ENCODE measurements at places on chromosomes 12 and 14.

- no peak for DNase-seq
Observed at GRCh38 chr12:107929436-107929835, 154.9 kb downstream of the ASCL4 start.

DNA sequence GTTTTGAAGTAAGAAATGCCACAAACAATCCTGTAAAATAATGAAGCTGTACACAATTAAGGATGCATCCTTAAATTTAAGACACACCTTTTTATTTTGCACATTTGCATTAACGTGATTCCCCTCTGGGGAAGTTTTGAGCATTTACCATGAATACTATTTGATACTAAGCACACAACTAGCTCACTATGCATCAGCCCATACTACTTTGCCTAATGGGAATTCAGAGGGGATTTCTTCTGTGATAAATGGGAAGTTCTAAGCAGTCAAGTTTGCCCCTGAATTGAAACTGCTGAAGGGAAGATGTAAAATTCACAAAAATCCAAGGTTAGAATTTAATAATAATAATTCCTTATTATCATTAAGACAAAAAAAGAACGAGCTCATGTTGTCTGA is 27.4 kb downstream of the SINHCAF start:
- DNase-seq: no peak

GRCh38 chr12:50924439-50925341 is 27.7 kb upstream of the HIGD1C start:
- DNase-seq: peak; percentile 61

- no peak for DNase-seq
Observed at GRCh38 chr14:103943673-103944072, 1.3 kb upstream of the RD3L start.

DNA sequence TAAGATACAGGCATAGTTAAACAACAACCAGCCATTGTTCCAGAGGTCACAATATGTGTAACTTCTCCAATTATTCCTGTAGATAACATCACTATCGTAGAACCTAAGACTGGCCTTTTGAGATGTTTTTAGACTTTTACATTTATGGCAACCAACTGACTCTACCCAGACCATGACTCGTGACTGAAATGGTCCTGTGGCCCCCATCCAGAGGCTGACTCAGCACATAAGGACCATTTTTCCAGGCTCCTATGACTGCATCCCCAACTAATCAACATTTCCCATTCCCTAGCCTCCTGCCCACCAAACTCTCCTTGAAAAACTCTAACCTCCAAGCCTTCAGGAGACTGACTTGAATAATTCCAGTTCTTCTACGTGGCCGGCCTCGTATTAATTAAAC is 52.6 kb upstream of the NID2 start:
- no peak for DNase-seq

GRCh38 chr12:55631733-55632132 is 5.0 kb upstream of the OR10P1 start:
- no peak for DNase-seq

GRCh38 chr14:68777644-68778043 is 15.2 kb downstream of the ZFP36L1 start:
- no peak for DNase-seq

GRCh38 chr14:101224356-101225156 is 321.0 kb upstream of the RTL1 start:
- DNase-seq: no peak

GRCh38 chr12:64522807-64523206 is 70.9 kb downstream of the TBK1 start:
- DNase-seq: no peak

DNA sequence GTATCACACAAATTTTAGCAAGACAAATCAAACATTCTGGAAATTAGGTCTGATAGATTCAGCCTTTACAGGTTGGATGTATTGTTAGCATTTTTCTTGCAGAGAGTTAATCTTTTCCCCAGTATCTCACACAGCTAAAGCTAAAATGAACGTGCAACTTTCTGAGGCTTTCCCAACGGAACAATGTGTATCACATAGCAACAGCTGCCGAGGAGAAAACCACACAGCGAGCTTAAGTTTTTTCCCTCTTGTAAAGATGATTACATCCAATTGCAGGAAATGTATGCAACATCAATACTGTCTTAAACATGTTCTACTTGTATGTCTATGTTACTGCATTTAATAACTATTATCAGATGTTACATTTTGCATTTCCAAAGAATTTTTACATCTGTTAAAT is 182.2 kb downstream of the CCDC59 start:
- DNase-seq: no peak

DNA sequence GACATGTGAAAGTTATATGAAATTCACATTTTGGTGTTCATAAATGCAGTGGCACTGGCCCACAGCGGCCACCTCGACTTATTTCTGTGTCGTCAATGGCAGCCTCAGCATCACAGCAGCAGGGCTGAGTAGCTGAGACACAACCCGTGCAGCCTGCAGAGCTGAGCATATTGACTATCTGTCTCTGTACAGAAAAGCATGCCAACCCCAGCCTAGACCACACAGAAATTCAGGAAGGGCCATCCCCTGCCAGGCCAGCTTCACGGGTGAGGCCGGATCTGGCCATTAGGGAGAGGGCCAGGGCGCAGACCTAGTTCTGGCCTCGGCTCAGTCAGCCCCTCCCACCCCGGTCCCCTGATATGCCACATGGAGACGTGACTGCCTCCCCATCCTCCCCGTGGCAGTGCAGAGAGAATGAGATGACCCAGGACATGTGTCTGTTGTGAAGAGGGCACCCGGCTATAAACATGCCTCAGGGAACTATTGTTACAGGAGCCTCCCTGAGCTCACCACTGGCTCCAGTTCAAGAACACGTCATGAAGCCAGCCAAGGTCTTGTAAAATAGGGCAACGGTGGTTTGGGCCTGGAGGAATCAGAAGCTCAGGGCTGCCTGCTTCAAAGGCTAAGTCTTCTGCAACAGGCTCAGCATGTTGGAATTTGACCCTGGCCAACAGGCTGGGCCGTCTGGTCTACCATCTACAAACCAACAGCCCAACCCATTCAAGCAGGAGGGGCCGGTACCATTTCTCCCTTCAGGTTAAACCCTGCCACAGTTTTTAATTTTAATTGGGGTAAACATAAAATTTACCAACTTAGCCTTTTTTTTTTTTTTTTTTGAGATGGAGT is 25.5 kb downstream of the SCARB1 start:
- peak; percentile 99 for DNase-seq

DNA sequence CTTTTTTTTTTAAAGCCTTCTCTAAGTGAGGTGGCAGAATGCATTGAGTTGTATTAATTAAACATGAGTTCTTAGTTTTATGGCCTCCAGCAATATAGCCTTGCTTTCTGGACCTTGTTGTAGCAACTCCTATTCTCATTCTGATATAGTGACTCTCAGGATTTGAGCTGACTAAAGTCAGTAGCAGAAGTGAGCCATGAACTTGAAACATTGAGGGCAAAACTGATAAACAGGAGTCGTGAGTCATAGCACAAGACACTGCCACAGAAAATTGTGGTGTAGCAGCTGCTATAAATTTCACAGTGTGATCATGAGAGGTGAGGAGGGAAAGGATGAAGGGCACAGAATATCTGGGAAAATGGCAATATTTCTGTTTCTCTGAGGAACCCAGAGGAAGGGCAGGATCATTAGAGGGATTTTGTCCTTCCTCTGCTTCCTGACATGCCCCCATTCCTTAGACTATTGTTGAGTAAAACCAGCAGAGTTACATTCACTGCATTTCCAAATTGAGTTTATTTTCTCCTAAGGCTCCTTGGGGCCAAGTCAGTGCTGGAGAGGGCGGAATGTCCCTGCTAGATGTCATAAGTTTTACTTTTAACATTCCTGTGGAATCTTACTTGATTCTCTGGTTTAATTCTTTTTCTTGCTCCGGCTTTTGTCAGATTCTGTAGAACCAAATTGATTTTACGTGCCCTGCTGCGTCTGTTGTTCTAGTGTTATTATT is 7.5 kb downstream of the KLRG1 start:
- DNase-seq: peak; percentile 4

GRCh38 chr12:64810831-64811230 is 13.6 kb upstream of the TBC1D30 start:
- DNase-seq: no peak

- DNase-seq: no peak
Observed at GRCh38 chr12:64944966-64945365, 120.5 kb downstream of the TBC1D30 start.

GRCh38 chr12:10873378-10873777 is 10.7 kb downstream of the PRH1 start:
- DNase-seq: no peak

DNA sequence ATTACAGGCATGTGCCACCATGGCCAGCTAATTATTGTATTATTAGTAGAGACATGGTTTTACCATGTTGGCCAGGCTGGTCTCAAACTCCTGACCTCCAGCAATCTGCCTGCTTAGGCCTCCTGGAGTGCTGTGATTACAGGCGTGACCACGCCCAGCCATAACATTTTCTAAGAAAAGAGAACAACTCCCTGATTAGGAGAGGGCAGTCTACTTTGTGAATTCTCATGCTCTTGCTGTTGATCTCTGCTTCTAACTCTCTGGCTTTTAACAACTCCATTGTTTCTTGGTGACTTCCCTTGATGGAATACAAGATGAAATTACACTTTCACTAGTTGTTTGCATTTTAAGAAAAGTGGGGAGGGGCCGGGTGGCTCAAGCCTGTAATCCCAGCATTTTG is 33.6 kb downstream of the SSH1 start:
- DNase-seq: no peak

DNA sequence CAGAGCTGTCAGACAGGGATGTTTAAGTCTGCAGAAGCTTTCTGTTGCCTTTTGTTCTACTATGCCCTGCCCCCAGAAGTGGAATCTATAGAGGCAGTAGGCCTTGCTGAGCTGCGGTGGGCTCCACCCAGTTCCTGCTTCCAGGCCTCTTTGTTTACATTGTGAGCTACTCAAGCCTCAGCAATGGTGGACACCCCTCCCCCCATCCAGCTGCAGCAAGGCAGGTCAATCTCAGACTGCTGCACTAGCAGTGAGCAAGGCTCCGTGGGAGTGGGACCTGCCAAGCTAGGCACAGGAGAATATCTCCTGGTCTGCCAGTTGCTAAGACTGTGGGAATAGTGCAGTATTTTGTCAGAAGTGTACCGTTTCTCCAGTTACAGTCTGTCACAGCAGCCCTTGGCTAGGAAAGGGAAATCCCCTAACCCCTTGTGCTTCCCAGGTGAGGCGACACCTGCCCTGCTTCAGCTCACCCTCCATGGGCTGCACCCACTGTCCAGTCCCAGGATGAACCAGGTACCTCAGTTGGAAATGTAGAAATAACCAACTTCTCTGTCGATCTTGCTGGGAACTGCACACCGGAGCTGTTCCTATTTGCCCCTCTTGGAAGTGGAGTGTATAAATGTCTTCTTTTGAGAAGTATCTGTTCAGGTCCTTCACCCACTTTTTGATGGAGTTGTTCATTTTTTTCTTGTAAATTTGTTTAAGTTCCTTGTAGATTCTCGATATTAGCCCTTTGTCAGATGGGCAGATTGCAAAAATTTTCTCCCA is 213.5 kb upstream of the SLC38A2 start:
- no peak for DNase-seq

- no peak for DNase-seq
Observed at GRCh38 chr12:48030173-48030650, 25.9 kb upstream of the COL2A1 start.

DNA sequence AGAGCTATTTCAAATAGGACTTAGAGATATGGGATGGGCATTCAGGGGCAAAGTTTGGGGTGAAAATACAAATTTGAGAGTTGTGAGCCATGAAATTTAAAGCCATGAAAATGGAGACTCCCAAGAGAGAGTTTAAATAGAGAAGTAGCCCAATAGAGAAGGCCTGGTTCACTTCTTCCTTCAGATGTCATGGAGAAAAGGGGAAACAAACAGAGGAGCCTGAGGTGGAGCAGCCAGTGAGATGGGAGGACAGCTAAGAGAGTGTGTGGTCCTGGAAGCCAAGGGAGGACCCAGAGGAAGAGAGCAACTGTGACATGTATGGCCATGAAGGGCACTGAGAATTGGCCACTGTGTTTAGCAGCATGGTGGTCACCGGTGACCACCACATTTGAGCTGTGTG is 12.3 kb upstream of the DYNLL1 start:
- no peak for DNase-seq

GRCh38 chr12:114678028-114678427 is 5.9 kb downstream of the TBX3 start:
- no peak for DNase-seq

DNA sequence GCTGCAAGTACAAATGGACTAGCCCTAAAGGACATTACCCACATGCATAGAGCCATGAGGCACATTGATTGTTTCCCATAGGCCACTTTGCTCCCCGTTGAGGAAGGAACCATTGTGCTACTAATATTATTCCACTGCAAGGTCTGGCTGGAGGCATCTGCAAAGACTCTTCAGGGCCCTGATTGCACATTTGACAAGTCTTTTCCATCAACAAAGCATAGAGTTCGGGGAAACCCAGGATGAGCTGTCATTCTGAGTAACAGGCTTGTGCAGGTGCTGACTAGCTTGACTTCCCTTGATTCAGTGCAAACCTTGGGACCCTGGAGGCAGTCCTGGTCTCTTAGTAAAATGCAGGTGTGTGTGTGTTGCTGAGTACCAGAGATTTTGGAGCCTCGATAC is 73.8 kb downstream of the SUSD6 start:
- no peak for DNase-seq

- DNase-seq: no peak
Observed at GRCh38 chr14:94412671-94413638, 24.6 kb upstream of the SERPINA1 start.

All from GM04504 (cell line).